Right atrium auricular region (tissue), 2 donors: ENCODE measurements at places on chromosomes 4 and X. TPM values are rescaled to one million over a fixed set of nuclear protein-coding genes. Genes with fewer than 3 reads are reported as not detected.

The ZAR1 gene
- total RNA-seq, result not detected

The GAGE12D gene
- not detected for total RNA-seq

The RBMX2 gene
- 8.0 TPM for total RNA-seq

The SMARCA1 gene
- total RNA-seq, result 35.2 TPM

- no peaks in the 10 kb centered on the region for H3K27me3 ChIP-seq
- no peak for DNase-seq
- H3K4me3 ChIP-seq, result no peak overlapping the region
- H3K36me3 ChIP-seq, result no peaks in the 10 kb centered on the region
- H3K27ac ChIP-seq, result no peak overlapping the region
Observed at GRCh38 chr4:5199912-5200311, 148.6 kb downstream of the STK32B start.

- DNase-seq, result no peak
- H3K27ac ChIP-seq, result no peak overlapping the region
- H3K27me3 ChIP-seq, result no peaks in the 10 kb centered on the region
- H3K4me3 ChIP-seq, result no peak overlapping the region
Observed at GRCh38 chrX:119775517-119776238, 15.8 kb downstream of the RPL39 start.

GRCh38 chr4:76654084-76654483 is 219.1 kb downstream of the SHROOM3 start:
- no peak overlapping the region for H3K4me3 ChIP-seq
- no peaks in the 10 kb centered on the region for H3K27me3 ChIP-seq
- no peak overlapping the region for H3K27ac ChIP-seq
- no peaks in the 10 kb centered on the region for H3K4me1 ChIP-seq

GRCh38 chrX:100449696-100450608 is 39.9 kb upstream of the PCDH19 start:
- no peaks in the 10 kb centered on the region for H3K27me3 ChIP-seq
- H3K27ac ChIP-seq, result no peak overlapping the region
- no peak overlapping the region for H3K4me3 ChIP-seq
- no peak for DNase-seq
- no peaks in the 10 kb centered on the region for H3K36me3 ChIP-seq

DNA sequence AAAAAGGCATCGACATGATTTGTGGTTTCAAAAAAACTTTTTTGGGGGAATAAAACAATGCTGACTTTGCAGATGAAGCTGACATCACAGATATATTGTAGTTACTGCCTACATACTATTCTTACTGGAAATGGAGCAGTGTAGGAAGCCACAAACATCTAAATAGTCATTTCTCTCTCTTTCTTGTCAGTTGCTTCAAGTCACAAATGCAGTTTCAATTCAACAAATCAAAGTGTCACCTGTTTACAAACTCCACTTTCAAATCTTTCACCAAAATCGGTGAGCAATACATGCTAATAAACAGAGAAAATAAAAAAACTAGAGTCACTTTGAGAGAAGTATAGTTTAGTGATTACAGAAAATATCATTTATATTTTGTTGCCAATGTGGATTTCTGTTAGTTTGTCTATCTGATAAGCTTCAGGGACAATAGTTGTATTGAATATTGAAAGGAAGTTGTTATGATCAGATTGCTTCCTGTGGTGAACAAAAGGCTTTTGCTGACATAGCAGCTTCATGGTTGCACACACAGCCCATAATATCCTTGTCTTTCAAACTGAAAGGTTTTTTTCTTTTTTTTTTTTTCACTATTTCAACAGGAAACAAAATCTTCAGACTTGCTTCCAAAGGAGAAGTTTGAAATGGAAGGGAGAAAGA is 49.7 kb upstream of the PTPN13 start:
- no peaks in the 10 kb centered on the region for H3K27me3 ChIP-seq
- H3K4me3 ChIP-seq, result no peak overlapping the region
- no peak for DNase-seq
- no peaks in the 10 kb centered on the region for H3K4me1 ChIP-seq
- no peaks in the 10 kb centered on the region for H3K36me3 ChIP-seq

DNA sequence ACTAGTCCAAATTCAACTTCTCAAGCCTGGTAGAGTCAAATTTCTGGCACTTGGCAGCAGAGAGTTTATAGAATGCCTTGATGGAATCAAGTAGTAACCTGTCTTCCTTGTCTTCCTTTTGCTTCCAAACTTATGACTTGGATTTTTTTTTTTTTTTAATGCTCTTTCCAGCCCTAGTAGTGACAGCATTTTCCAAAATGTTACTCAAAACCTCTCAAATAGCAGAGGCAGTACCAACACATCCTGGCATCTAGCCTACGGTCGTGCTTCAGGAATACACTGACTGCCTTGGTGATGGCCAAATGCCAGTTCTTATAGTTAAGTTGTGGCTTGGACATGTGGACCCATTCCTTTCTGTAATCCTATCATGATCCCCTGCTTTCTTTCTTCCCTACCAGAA is 46.0 kb downstream of the GALNT7 start:
- H3K27me3 ChIP-seq, result no peaks in the 10 kb centered on the region
- H3K4me3 ChIP-seq, result no peak overlapping the region
- no peaks in the 10 kb centered on the region for H3K36me3 ChIP-seq
- H3K4me1 ChIP-seq, result no peaks in the 10 kb centered on the region

- no peak overlapping the region for H3K27ac ChIP-seq
- DNase-seq, result no peak
- no peak overlapping the region for H3K4me3 ChIP-seq
- no peaks in the 10 kb centered on the region for H3K36me3 ChIP-seq
Observed at GRCh38 chr4:105194328-105195231, 47.9 kb downstream of the TET2 start.

GRCh38 chr4:111945014-111945413 is 200.2 kb upstream of the FAM241A start:
- H3K36me3 ChIP-seq, result no peaks in the 10 kb centered on the region
- no peak overlapping the region for H3K27ac ChIP-seq
- DNase-seq, result no peak
- no peaks in the 10 kb centered on the region for H3K4me1 ChIP-seq

GRCh38 chr4:92305148-92305877 is 1.5 kb downstream of the GRID2 start:
- peak; percentile 61 for DNase-seq
- no peak overlapping the region for H3K27ac ChIP-seq
- no peaks in the 10 kb centered on the region for H3K36me3 ChIP-seq

DNA sequence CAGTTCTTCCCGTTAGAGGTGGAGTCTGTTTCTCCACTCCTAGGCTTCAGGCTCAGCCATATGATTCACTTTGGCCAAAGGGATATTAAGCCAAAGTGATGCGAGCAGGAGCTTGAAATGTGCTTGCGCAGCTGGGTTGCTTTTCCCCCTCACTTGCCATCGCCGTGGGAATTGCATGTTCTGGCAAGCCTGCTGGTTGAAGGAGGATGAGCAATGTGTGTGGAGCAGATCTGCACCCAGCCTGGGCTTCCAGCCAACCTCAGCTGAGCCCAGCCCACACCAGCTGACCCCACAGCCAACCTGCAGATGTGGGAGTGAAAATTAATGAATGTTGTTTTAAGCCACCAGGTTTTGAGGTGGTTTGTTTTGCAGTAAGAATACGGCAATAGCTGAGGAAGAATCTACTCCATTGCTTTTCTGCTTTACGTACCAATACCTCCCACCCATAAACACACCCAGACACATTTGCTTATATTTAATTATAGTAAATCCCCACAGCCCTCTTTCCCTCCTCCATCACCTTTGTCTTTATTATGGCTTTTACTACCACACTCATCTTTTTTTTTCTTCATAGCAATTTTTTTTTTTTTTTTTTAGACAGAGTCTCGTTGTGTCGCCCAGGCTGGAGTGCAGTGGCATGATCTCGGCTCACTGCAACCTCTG is 132.8 kb upstream of the FUNDC1 start:
- no peak overlapping the region for H3K4me3 ChIP-seq
- no peak for DNase-seq
- H3K27me3 ChIP-seq, result no peaks in the 10 kb centered on the region
- no peaks in the 10 kb centered on the region for H3K4me1 ChIP-seq
